ENCODE measurements at places on chromosomes 5 and 9. TPM values are rescaled to one million over a fixed set of nuclear protein-coding genes. Genes with fewer than 3 reads are reported as not detected.

SHOC1 gene
- 1.4 TPM for polyA plus RNA-seq

AUH gene
- polyA plus RNA-seq, result 44.3 TPM

SUB1 gene
- 289 TPM for polyA plus RNA-seq

DNA sequence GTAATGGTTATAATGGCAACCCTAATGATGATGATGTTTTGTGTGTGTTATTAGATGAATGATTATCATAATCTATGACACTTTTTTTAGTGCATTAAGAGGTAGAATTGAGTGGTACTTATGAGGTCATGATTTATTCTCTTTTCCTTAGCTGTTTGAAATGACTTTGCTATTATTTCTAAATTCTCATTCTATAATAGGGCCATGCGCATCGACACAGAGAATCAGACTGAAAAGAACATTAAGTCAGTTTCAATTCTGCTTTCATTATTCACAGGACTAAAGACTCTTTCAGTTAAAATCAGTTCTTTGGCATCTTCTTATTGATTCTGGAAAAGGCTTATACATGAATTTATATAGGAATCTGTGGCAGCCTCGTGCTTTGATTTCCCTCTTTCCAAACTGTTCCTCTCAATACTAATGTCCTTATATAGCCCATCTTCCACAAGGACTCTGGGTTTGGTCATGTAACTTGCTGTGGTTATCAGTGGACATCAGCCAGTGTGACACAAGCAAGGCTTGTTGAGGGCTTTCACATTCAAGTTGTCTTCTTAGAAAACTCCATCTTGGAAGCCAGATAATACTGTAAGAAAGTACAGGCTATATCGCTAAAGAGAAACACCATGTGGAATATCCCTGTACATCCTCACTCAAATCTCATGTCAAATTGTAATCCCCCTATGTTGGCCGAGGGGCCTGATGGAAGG is 140.3 kb upstream of the CHD1 start:
- no peak for DNase-seq

DNA sequence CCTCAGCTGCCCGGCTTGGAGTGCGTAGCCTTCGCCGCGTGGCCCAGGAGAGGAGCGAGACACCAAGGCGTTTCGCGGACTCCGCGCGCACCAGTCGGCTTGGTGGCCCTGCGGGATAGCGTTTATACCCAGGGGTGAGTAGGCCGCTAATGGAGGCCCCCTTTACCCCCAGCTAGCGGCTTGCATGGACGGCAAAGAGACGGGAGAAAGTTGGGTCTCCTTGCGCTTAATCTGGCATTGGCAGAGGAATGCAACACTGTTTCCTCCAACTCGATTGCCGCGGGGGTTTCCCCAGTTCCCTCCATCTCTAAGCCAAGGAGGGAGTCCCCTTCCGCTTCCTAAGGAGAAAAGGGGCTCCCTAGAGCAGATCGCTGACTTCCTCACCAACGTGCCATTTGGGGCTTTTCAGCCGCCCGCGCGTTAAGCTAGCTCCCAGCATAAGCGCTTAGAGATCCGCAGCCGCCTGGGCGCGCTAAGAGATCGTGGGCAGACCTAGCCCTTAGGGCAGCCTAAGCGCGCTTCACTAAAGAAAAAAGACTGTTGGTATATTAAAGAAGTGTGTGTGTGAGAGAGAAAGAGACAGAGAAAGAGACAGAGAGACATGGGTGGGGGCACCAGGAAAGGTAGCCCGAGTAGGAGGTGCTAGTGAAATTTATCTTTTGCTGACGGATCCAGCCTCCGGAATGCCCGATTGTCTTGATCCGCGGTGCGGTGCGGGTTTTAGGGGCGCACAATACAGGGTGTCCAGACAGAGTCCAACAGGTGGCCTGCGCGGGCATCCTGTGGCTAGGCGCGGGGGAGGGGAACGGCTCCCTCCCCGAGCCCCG is 597.9 kb upstream of the SGCD start:
- DNase-seq, result no peak

DNA sequence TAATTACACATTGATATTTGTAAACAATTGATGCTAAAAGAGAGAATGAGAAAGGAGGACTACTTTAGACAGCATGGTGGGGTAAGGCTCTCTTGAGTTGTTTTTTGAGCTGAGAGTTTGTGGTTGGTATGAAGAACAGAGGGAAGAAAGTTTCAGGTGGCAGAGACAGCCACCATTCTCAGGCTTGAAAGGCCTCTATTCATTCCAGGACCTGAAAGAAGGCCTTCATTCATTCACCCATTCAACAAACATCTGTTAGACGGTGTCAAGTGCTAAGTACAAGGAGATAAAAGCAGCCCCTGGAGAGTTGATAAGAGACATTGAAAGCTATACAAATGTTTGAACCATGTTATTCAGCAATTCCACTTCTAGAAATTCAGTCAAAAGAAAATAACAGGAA is 21.7 kb upstream of the ADAM19 start:
- DNase-seq, result no peak

- DNase-seq, result peak; percentile 48
Measured at GRCh38 chr9:72485821-72486593, 35.4 kb upstream of the TMC1 start.

- DNase-seq, result no peak
Measured at GRCh38 chr9:128120061-128120740, 7.3 kb downstream of the PTGES2 start.

DNA sequence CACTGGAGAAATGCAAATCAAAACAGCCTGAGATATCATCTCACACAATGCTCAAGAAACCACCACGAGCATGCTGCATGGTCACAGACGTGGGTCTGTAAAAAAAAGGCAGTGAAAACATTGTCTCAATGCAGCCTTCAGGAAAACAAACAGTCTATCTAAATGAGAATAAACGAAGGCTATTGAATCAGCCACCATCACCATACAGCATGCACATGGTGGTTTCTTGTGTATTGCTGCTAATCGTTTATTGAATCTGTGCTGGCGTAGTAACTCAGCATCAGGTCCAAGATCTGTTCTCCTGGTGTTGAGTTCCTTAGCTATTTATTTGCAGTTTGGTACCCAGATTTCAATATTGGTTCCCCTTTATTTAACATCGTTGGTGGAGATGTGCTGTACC is 1115.0 kb downstream of the CDH18 start:
- DNase-seq, result no peak

- DNase-seq, result no peak
Measured at GRCh38 chr9:123990427-123990826, 21.1 kb upstream of the LHX2 start.

DNA sequence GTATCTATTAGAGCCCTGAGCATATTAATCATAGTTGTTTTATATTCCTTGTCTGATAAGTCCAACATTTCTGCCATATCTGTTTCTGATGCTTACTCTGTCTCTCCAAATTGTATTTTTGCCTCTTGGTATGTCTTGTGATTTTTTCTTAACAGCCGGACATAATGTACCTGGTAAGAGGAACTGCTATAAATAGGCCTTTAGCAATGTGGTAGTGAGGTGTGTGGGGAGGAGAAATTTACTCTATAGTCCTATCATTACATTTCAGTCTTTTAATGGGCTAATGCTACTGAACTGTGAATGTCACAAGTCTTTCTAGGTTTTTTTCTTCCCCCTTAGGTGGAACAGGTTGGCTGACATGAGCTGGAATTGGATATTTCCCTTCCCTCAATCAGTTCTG is 176.1 kb upstream of the FGF10 start:
- no peak for DNase-seq

- peak; percentile 74 for DNase-seq
Measured at GRCh38 chr5:122076669-122077365, 1.2 kb downstream of the LOX start.
